ENCODE measurements at places on chromosomes 6 and 20. TPM values are rescaled to one million over a fixed set of nuclear protein-coding genes. Genes with fewer than 3 reads are reported as not detected.
A peak's percentile ranks its signal among the peaks of the same experiment; 100 is the strongest.

- no peak for DNase-seq
These were observed 12.0 kb upstream of the IRF4 start for GRCh38 chr6:379410-380181.

DNA sequence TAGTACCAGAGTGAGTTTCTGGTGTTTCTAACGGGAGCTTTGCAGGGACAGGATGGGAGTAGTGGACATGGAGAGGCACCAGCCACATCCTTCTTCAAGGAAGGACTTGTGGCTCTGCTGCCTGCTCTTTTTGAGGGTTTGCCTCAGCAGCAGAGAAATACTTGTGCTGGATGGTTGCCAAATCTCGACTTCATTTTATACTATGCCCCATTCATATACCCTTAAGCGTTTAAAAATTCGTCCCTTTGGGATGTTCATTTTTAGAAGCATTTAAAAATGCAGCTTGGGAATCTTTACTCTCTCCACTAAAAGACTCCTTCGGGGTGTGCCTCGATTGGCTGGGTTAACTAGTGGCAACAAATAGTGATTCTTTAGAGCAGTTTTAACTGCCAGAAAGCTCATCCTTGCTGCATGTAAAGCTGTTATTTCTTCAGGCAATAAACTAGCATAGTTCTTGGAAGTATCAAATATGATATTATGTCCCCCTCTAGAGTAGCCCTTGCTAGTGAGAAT is 126.5 kb upstream of the B3GAT2 start:
- DNase-seq, result no peak

DNA sequence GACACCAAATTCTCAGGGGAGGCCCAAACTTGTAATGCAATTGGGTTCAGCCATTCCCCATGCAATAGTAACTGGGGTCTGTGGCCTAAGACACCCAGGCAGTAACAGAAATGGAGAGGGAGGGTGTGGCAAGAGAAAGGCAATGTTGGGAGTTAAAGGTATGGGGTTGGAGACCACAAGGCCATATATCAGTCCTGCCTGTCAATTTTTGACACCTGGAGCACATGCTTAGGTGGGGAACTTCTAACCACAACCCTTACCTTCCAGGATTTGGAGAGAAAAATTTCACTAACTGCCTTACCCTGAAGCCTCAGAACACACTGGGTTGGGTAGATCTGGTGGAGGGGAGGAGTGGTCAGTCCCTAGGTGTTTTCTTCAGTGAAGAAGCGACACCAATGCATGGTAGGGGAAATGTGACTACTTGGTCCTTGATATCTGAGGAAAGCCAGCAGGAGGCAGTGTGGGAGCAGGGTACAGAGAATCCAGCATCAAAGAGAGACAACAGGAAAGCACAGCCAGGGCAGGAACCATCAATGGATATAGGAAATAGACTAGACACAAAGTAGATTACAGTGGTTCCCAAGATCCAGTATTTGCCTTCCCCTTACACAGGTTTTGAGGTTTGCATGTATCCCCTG is 6.8 kb upstream of the USP49 start:
- DNase-seq, result no peak

GRCh38 chr20:51801823-51802123 is 548 bp downstream of the SALL4 start:
- DNase-seq, result no peak

DNA sequence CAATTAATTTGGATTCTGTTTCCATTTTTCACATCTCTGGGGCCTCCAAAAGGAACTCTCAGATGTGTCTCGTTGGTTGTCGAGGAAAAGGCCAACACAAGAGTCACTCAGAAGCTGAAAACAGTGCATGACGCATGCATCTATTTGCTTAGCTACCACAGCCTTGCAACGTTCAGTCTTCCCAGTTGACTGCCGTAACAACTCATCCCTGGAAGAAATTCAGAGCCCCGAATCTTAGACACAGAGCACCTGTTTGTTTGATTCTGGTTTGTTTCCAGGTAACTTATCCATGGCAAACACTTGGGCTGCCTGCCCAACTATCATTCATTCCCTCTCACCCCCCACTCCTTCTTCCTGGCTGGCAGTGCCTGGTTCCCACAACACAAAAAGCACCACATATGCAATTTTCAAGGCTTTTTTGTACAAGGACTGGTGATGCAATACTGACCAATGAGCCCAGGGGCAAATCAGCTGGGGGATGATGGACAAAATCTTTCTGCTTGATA is 60.5 kb downstream of the ZMYND8 start:
- DNase-seq, result no peak

DNA sequence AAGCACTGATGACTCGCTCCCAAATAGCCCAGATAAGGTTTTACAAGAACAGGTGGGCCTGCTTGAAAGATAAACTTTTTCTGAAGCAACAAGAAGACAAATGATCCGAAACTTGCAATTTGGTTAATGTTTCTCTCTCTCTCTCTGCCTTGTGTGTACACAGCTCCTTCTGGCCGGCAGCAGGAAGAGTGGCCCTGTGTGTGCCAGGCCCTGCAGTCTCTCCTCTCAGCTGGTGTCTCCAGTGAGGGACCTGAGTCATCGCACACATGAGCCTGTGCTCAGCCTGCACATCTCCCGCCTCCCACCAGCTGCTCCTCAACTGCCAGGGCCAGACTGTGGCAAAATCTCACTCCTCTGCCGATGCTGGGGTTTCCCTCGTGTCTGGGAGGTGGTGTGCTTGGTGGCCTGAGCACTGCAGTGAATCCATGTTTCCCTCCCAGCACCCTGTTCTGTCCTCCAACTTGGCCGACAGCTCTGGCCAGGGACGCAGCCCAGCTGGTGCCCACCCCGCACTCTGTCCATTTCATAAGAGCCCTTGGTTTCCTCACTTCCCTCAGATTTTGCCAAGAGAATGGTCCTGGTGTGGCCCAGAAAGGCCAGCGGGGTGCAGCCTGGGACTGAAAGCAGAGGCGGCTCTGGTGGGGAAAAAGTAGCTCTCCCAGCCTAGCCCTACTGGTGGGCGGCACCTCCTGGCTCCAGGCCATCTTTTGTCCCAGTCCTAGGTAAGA is 49.4 kb downstream of the ERMARD start:
- DNase-seq, result no peak

GRCh38 chr6:2429032-2429431 is 183.6 kb upstream of the GMDS start:
- DNase-seq, result no peak

GRCh38 chr20:50366270-50367103 is 143.7 kb upstream of the PTPN1 start:
- DNase-seq, result no peak

DNA sequence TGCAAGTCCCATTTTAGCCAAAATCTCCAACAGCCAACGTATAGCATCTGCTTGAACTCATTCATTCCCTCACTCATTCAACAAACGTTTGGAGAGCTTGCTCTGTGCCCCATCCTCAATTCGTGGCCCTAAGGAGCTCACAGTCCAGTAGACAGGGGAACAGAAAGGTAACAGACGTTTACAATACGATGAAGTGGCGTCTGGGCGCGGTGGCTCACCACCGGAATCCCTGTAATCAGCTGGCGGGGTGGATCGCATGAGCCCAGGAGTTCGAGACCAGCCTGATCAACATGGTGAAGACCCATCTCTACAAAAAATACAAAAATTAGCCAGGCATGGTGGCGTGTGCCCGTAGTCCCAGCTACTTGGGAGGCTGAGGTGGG is 790 bp upstream of the E2F1 start:
- DNase-seq, result no peak

DNA sequence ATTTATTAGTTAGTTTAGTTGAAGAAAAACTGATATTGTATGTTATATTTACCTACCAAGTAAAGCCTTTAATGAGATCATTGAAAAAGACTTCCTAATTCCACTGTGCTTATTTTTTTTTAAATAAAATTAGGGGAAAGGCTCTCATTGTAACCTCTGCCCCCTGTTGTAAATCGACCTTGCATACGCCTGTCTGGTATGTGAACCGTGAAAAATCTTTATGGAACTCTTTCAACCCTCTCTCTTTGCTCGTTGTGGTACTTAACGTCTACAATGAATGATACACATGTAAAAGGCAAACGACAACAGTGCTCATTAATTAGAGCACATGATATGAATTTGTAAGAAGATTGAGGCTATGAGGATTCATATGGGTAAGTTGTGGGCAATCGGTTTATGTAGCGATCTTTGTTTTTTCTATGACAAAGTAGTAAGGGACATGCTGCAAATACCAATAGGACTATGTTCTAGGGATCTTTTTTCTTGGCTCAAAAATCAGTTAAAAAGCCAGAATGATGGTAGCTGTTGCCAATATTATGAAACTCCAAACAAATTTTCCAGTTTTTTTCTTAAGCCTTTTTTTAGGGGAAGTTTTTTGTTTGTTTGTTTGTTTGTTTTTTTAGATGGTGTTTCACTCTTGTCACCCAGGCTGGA is 119.0 kb upstream of the MCHR2 start:
- DNase-seq, result no peak

- DNase-seq, result no peak
These were observed 330.1 kb downstream of the RIMS1 start for GRCh38 chr6:72216222-72217068.

DNA sequence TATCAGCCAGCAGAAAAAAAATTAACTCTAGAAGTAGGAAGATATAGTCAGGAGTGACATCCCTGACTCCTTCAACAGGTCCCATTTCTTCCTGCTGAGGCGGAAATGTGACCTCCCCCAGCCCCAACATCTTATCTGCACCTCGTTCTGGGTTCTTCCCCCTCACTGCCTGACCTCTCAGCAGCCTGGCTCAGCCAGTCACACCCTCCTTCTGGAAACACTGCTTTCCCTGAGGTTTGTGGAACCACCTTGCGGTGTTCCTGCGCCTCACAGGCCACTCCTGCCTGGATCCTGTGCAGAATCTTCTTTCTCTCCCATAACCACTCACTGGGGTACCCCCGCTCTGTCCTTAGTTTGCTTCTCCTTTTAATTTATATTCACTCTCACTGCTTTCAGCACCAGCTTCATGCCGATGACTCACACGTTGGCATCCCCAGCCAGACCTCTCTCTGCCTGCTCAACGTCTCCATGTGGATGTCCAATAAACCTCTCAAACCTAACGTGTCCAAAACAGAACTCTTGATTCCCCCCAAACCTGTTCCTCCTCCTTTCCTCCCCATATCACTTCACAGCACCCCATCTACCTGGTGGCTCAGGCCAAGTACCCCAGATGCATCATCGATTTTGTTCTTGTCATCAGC is 222.8 kb upstream of the PLN start:
- DNase-seq, result peak; percentile 29

GRCh38 chr6:15342114-15342513 is 96.2 kb downstream of the JARID2 start:
- no peak for DNase-seq

DNA sequence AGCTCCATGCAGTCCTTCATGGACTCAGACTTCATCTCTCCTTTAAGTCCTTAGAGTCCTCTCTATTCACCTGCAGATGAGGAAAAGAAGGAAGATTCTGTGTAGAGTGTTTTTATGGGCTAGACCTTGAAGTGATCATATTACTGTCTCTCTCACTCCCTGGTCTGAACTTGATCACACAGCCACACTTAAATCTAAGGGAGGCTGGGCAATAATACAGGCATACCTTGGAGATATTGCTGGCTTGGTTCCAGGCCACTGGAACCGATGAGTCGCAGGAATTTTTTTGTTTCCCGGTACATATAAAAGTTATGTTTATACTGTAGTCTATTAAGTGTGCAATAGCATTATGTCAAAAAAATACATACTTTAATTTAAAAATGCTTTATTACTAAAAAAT is 59.2 kb upstream of the FOXO3 start:
- DNase-seq, result no peak

- peak; percentile 38 for DNase-seq
These were observed 35.6 kb downstream of the RIOK1 start for GRCh38 chr6:7424967-7425807.

- no peak for DNase-seq
These were observed 16.5 kb downstream of the ELOVL2 start for GRCh38 chr6:11027565-11028110.

GRCh38 chr20:50348096-50348495 is 157.5 kb downstream of the CEBPB start:
- DNase-seq, result peak; percentile 58

DNA sequence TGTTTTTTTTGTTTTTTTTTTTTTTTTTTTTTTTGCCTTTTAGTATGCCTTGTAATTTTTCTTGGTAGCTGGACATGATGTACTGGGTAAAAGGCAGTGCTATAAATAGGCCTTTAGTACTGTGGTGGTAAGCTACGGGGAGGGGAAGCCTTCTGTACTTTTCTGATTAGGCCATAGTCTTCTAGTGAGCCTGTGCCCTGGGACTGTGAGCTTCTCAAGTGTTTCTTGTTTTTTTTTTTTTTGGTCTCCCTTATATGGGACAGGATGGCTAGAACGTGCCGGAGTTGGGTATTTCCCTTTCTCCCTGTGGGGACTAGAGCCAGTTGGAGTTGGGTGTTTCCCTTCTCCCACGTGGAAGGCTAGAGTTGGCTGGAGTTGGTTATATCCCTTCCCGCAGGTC is 59.4 kb upstream of the PRELID3B start:
- no peak for DNase-seq

- DNase-seq, result no peak
These were observed 33.4 kb upstream of the PRELID3B start for GRCh38 chr20:59075934-59076508.

GRCh38 chr6:134925800-134926199 is 24.1 kb downstream of the ALDH8A1 start:
- no peak for DNase-seq

- no peak for DNase-seq
These were observed 125.7 kb downstream of the TCP11 start for GRCh38 chr6:35015476-35015875.

DNA sequence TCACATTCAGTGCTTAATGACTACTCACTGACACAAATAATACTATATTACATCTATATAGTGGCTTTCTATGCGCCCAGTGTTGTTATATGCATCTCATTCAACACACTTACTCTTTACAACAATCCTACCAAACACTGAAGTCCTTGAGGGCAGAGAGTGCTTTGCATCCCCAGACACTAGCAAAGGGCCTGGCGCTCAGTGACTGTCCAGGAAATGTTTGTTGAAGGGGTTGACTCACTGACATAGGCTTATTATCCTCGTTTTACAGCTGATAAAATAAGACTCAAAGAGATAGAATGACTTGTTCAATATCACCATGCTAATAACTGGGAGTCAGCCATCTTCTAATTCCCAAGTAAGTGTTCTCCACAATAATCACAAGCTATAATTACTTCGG is 163.3 kb downstream of the ARHGAP18 start:
- no peak for DNase-seq

- DNase-seq, result no peak
These were observed 8.0 kb downstream of the QKI start for GRCh38 chr6:163422550-163422949.

GRCh38 chr6:39821046-39821740 is 29.0 kb downstream of the DAAM2 start:
- no peak for DNase-seq

CAPN11 gene
- 0.25 TPM for total RNA-seq

DACT2 gene
- total RNA-seq, result 2.3 TPM

TMEM74B gene
- total RNA-seq, result 4.2 TPM

C2 gene
- total RNA-seq, result 9.7 TPM

TBXT gene
- total RNA-seq, result not detected

ZBTB9 gene
- 4.9 TPM for total RNA-seq

SNX9 gene
- 31.9 TPM for total RNA-seq

PIM1 gene
- 28.9 TPM for total RNA-seq
